Activated CD4-positive, alpha-beta memory T cell treated with anti-CD3 and anti-CD28 coated beads for 36 hours (primary cell): ENCODE measurements at places on chromosomes 16 and 17. TPM values are rescaled to one million over a fixed set of nuclear protein-coding genes. Genes with fewer than 3 reads are reported as not detected.

Gene CLEC3A
- total RNA-seq, result not detected

Gene CENPV
- total RNA-seq, result 43.0 TPM

Gene DLX3
- not detected for total RNA-seq

DNA sequence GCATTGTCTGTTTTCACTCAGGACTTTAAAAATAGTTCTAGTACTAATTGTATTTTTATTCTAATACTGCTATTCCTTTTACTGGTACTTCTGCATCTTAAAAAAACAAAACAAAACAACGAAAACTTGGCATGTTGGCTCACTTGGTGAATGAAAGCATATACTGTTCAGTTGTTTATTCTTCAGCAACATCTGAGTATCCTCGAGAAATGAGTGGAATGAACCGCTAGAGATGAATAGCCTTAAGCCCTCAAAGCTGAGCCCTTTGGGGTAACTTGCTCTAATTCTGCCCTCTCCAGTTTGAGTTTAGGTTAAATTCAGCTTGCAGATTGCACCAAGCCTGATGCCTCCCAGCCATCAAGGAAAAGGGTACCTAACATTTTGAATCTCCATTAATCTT, 126.5 kb downstream of the WWOX start:
- H3K4me3 ChIP-seq, result no peak overlapping the region
- H3K27me3 ChIP-seq, result no peaks in the 10 kb centered on the region
- no peak for DNase-seq
- H3K27ac ChIP-seq, result no peak overlapping the region
- H3K4me1 ChIP-seq, result no peaks in the 10 kb centered on the region

GRCh38 chr17:49681106-49681979, 3.4 kb upstream of the SPOP start:
- H3K4me3 ChIP-seq, result no peak overlapping the region
- no peak for DNase-seq
- no peak overlapping the region for H3K27ac ChIP-seq
- H3K4me1 ChIP-seq, result peaks cover 10% of the 10 kb centered on the region
- peaks cover 9% of the 10 kb centered on the region for H3K36me3 ChIP-seq
- H3K27me3 ChIP-seq, result peaks cover 4% of the 10 kb centered on the region

DNA sequence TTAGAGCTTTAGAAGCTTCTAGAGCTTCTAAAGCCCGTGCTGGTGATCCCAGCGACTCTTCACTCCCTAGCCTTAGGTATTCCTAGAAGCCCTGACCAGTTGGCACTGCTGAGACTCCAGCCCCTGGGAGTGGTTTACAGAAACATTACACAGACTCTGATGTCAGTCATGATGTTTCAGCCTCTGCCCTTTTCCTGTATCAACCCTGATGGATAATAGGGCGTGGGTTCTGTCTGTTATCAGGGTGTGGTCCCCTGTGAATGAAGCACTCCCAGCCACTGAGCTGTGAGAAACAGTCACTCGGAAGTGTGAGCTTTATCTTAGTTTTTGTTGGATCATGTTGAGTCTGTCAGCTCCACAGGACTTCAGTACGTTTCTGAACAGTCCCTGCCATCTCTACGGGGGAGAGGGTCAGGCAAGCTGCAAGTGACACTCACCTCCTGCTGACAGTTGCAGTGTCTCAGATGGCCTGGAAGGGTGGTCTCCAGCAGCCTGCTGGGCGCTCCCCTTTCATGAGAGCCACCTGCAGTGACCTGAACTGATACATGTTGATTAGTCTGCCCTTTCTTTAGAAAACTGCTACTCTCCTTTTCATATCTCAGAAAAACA, 12.8 kb downstream of the GOSR2 start:
- no peak overlapping the region for H3K27ac ChIP-seq
- H3K4me1 ChIP-seq, result no peaks in the 10 kb centered on the region
- DNase-seq, result no peak
- H3K36me3 ChIP-seq, result peaks cover 52% of the 10 kb centered on the region

GRCh38 chr16:67246081-67246755, 1.1 kb downstream of the FHOD1 start:
- peaks cover 1% of the 10 kb centered on the region for H3K27me3 ChIP-seq
- H3K27ac ChIP-seq, result peak overlapping the region; percentile 86
- peak; percentile 76 for DNase-seq
- peaks cover 4% of the 10 kb centered on the region for H3K36me3 ChIP-seq
- peaks cover 52% of the 10 kb centered on the region for H3K4me1 ChIP-seq
- H3K4me3 ChIP-seq, result peak overlapping the region; percentile 90

GRCh38 chr17:76611758-76612157, 26.1 kb upstream of the ST6GALNAC2 start:
- H3K27me3 ChIP-seq, result peaks cover 2% of the 10 kb centered on the region
- no peak for DNase-seq
- no peaks in the 10 kb centered on the region for H3K36me3 ChIP-seq
- H3K4me3 ChIP-seq, result no peak overlapping the region
- no peak overlapping the region for H3K27ac ChIP-seq
- H3K4me1 ChIP-seq, result no peaks in the 10 kb centered on the region

DNA sequence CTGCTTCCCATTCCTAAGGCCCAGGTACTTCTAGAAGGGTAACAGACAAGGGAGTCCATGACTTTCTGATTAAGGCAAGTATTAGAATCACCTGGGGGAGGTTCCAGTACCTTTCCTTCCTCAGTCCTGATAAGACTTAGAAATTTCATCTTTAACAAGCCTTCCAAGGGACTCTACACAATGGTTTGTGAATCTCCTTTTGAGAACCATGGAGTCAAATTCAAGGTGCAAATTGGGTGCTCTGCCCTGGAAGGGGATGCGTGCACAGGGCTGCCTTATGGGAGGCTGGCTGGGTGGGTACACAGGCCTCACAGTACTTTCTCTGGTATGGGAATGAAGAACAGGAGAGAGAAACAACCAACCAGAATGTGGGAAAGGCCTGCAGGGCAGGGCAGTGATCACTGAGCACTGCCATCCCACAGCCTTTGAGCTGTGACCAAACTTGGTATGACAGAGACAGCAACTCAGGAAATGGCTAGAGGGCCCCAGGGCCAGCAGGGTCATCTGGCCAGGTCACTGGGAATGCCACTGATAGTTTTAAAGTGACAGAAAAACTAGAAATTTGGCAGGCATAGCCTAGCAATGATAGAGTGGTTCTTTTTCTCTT, 3.6 kb upstream of the TMIGD1 start:
- H3K4me3 ChIP-seq, result no peak overlapping the region
- H3K27ac ChIP-seq, result no peak overlapping the region
- DNase-seq, result no peak
- H3K27me3 ChIP-seq, result no peaks in the 10 kb centered on the region
- no peaks in the 10 kb centered on the region for H3K36me3 ChIP-seq

GRCh38 chr17:12512694-12513355, 152.9 kb upstream of the MYOCD start:
- H3K36me3 ChIP-seq, result no peaks in the 10 kb centered on the region
- DNase-seq, result no peak
- H3K27ac ChIP-seq, result no peak overlapping the region
- H3K4me1 ChIP-seq, result no peaks in the 10 kb centered on the region
- H3K27me3 ChIP-seq, result no peaks in the 10 kb centered on the region
